ENCODE measurements at places on chromosomes 11 and 22.

GRCh38 chr22:46422896-46423295, 87.4 kb downstream of the TRMU start:
- no peak for DNase-seq

DNA sequence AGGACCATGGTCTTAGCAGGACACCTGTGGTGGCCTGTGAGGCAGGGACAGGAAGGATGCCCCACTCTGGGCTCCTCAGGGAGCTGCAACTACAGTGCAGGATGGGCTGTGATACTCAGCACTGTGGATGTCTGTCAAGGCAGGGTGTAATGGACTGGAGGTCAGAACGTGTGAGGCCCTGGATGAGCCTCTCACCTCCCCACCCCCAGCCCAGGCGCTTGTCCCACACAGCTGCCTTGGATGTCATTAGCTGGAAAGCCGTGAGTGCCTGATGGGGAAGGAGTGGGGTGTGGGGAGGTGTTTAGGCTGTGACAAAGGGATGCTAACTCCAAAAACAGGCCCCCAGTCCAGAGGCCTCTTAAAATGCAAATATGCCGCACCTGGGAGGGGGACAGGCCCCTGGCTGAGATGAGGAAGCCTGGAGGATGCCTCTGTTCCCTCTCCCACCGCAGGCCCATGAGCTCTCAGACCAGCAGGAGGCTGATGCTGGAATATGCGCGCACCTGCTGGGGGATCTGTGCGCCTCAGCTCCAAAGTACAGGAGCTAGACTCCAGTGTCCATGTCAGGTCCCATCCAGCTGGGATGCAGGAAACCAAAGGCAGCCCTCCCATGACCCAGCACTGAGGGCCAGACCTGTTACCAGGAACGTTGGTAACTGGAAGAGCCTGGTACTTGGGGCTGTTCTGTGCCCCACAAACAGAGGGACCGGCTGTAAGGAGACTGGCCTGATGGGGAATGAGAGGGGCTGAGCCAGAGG, 25.1 kb downstream of the RSPH14 start:
- DNase-seq, result no peak

DNA sequence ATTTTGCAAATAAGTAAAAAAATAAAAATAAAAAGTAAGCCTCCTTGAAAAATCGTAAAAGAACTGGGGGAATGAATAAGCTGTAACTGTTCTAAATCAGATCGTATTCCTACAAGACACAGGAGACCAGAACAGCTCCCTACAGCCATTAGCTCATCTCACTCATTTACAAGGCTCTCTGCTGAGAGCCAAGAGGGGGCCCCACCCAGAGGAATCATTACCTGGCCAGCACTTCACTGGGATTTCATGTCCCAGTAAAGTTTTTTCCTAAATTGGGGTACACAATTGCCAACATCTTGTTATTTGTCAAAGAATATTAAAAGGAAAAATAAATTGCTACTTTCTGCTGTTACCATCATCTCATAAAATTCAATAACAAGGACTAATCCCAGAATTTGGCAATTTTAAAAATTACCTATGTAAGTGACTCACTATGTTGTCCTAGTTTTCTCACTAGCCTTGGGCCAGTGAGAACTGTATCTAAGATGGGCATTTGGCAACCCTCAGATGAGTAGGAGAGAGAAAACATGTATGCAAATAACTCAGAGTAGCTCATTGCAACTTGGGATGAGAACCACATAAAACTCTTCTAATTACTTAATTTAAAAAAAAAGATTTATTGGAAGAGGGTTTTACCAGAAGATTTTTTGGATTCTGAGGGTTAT, 18.4 kb upstream of the SMTN start:
- no peak for DNase-seq

GRCh38 chr11:3157381-3158130, 7.6 kb downstream of the OSBPL5 start:
- no peak for DNase-seq

GRCh38 chr11:68775951-68776388, 24.6 kb upstream of the TESMIN start:
- no peak for DNase-seq

- DNase-seq, result no peak
Measured at GRCh38 chr11:116700586-116701220, 72.1 kb downstream of the BUD13 start.
